Bronchial smooth muscle cell (primary cell): ENCODE measurements at places on chromosomes 7 and 10. TPM values are rescaled to one million over a fixed set of nuclear protein-coding genes. Genes with fewer than 3 reads are reported as not detected.

Gene EEPD1
- total RNA-seq: 7.1 and 13.0 TPM in 2 replicates

Gene CDHR1
- not detected in 2 replicates for total RNA-seq

Gene CABCOCO1
- total RNA-seq: 0.26 and 0.79 TPM in 2 replicates

Gene KCNMA1
- total RNA-seq: 41.6 and 70.6 TPM in 2 replicates

Gene ADAP1
- 0.79 and 1.1 TPM in 2 replicates for total RNA-seq

Gene ZC3HAV1L
- total RNA-seq: 2.8 and 3.8 TPM in 2 replicates

Gene VSTM2A
- total RNA-seq: not detected in 2 replicates

Gene CYP2C19
- total RNA-seq: not detected in 2 replicates

Gene HOXA2
- 0.43 and 1.3 TPM in 2 replicates for total RNA-seq

Gene PODXL
- total RNA-seq: 0.17 and 0.47 TPM in 2 replicates

Gene FAM20C
- total RNA-seq: 37.5 and 61.9 TPM in 2 replicates

Gene INA
- total RNA-seq: under 0.01 and 0.47 TPM in 2 replicates

Gene HYAL4
- total RNA-seq: not detected in 2 replicates

Gene TRIM50
- not detected in 2 replicates for total RNA-seq

Gene RGR
- total RNA-seq: not detected in 2 replicates

Gene PDE1C
- 0.09 and 0.16 TPM in 2 replicates for total RNA-seq

Gene KNDC1
- 0.47 and 3.3 TPM in 2 replicates for total RNA-seq

Gene NPFFR1
- under 0.01 TPM in 1 of 2 replicates, not detected in the other for total RNA-seq

Gene CUTC
- 11.8 and 17.1 TPM in 2 replicates for total RNA-seq

Gene GDF2
- total RNA-seq: not detected in 2 replicates

Gene HIP1
- 10.2 and 16.1 TPM in 2 replicates for total RNA-seq

Gene TUBB8
- not detected in 2 replicates for total RNA-seq

Gene ENTPD1
- under 0.01 and 0.60 TPM in 2 replicates for total RNA-seq

Gene GRID1
- not detected in 2 replicates for total RNA-seq

Gene EPHB6
- under 0.01 and 1.2 TPM in 2 replicates for total RNA-seq

Gene C10orf143
- total RNA-seq: 1.0 and 1.1 TPM in 2 replicates

Gene OR2A5
- not detected in 2 replicates for total RNA-seq

Gene SLC18A3
- total RNA-seq: not detected in 2 replicates

Gene LRMDA
- total RNA-seq: 0.77 and 3.8 TPM in 2 replicates

Gene SEC61A2
- 5.7 and 6.1 TPM in 2 replicates for total RNA-seq

Gene GBX1
- not detected in 2 replicates for total RNA-seq

Gene NKX2-3
- not detected in 2 replicates for total RNA-seq

Gene TBATA
- not detected in 2 replicates for total RNA-seq

Gene HELLS
- 4.6 and 7.7 TPM in 2 replicates for total RNA-seq

Gene UCMA
- total RNA-seq: not detected in 2 replicates

Gene TRIM8
- 36.1 and 45.1 TPM in 2 replicates for total RNA-seq

Gene FASTK
- 55.0 and 57.5 TPM in 2 replicates for total RNA-seq

Gene MMD2
- total RNA-seq: not detected in 2 replicates

Gene SPDYE11
- not detected in 2 replicates for total RNA-seq

Gene LYZL2
- not detected in 2 replicates for total RNA-seq

Gene EPHB4
- total RNA-seq: 41.0 and 95.5 TPM in 2 replicates

Gene STK31
- total RNA-seq: under 0.01 TPM in 1 of 2 replicates, not detected in the other

Gene CPXM2
- total RNA-seq: 9.3 and 41.5 TPM in 2 replicates

Gene HOGA1
- 0.34 and 1.4 TPM in 2 replicates for total RNA-seq

Gene TMEM26
- 1.3 and 2.5 TPM in 2 replicates for total RNA-seq

Gene PRPS1L1
- total RNA-seq: not detected in 2 replicates

Gene PANK1
- total RNA-seq: 3.1 and 5.2 TPM in 2 replicates

Gene DDC
- total RNA-seq: not detected in 2 replicates

Gene SPDYE2
- total RNA-seq: not detected in 2 replicates

Gene C10orf105
- total RNA-seq: under 0.01 and 0.09 TPM in 2 replicates

Gene PRSS58
- not detected in 2 replicates for total RNA-seq

Gene TAS2R38
- not detected in 2 replicates for total RNA-seq

Gene SCART1
- total RNA-seq: 3.7 and 4.7 TPM in 2 replicates

Gene IDI2
- 0.09 TPM in 1 of 2 replicates, not detected in the other for total RNA-seq

Gene CACNA2D1
- total RNA-seq: 29.1 and 33.3 TPM in 2 replicates

Gene CRHR2
- total RNA-seq: not detected in 2 replicates

Gene CALML5
- 0.17 TPM in 1 of 2 replicates, not detected in the other for total RNA-seq

Gene GIMAP6
- not detected in 2 replicates for total RNA-seq
